ENCODE measurements at places on chromosomes 6 and 20. TPM values are rescaled to one million over a fixed set of nuclear protein-coding genes. Genes with fewer than 3 reads are reported as not detected.
A peak's percentile ranks its signal among the peaks of the same experiment; 100 is the strongest.

- no peak for DNase-seq
Observed at GRCh38 chr6:157800420-157801237, 22.4 kb upstream of the SNX9 start.

- DNase-seq = peak; percentile 89
Observed at GRCh38 chr20:39775110-39775509, 813.0 kb downstream of the DHX35 start.

GRCh38 chr20:48826883-48827771 lies 672 bp downstream of the PREX1 start:
- peak; percentile 78 for DNase-seq

- no peak for DNase-seq
Observed at GRCh38 chr6:7424967-7425807, 35.6 kb downstream of the RIOK1 start.

GRCh38 chr6:79713701-79714322 lies 82.7 kb downstream of the SH3BGRL2 start:
- no peak for DNase-seq

- DNase-seq = no peak
Observed at GRCh38 chr6:13139119-13139518, 189.2 kb downstream of the TBC1D7 start.

Gene MAP1LC3A
- 112 TPM for total RNA-seq

Gene PTPRK
- total RNA-seq = 30.1 TPM

Measured in Right ventricle myocardium inferior (tissue), 1 donor.